Bronchus fibroblast of lung (primary cell): ENCODE measurements at places on chromosomes 12 and 14. TPM values are rescaled to one million over a fixed set of nuclear protein-coding genes. Genes with fewer than 3 reads are reported as not detected.

The ERGIC2 gene
- total RNA-seq: 46.4 and 56.0 TPM in 2 replicates

The KCNK13 gene
- not detected in 2 replicates for total RNA-seq

The CCDC38 gene
- total RNA-seq: not detected in 2 replicates

The ZC2HC1C gene
- total RNA-seq: 0.34 and 1.3 TPM in 2 replicates

The L2HGDH gene
- 3.4 and 3.7 TPM in 2 replicates for total RNA-seq

The SERPINA1 gene
- 0.17 and 0.74 TPM in 2 replicates for total RNA-seq

The SLC35F4 gene
- not detected in 2 replicates for total RNA-seq

The TEX52 gene
- not detected in 2 replicates for total RNA-seq

The CLEC9A gene
- total RNA-seq: not detected in 2 replicates

The TMPO gene
- 132 and 155 TPM in 2 replicates for total RNA-seq

The SYT10 gene
- not detected in 2 replicates for total RNA-seq

The PRPH gene
- 0.74 and 1.5 TPM in 2 replicates for total RNA-seq

The P2RX2 gene
- total RNA-seq: not detected in 2 replicates

The TMPRSS12 gene
- total RNA-seq: not detected in 2 replicates

The CATSPERB gene
- not detected in 2 replicates for total RNA-seq

The TRHDE gene
- total RNA-seq: 12.5 and 12.8 TPM in 2 replicates

The MANSC1 gene
- total RNA-seq: 2.4 and 2.5 TPM in 2 replicates

The ORAI1 gene
- 8.9 and 13.8 TPM in 2 replicates for total RNA-seq

The RGS6 gene
- total RNA-seq: not detected in 2 replicates

The TAS2R14 gene
- 0.15 and 1.0 TPM in 2 replicates for total RNA-seq

The DPPA3 gene
- total RNA-seq: not detected in 2 replicates

The SIX6 gene
- not detected in 2 replicates for total RNA-seq

The CABP1 gene
- under 0.01 TPM in 1 of 2 replicates, not detected in the other for total RNA-seq
